Activated CD4-positive, alpha-beta T cell treated with anti-CD3 and anti-CD28 coated beads, Interleukin-10, Interleukin-2, amounts not matched to agents 100 ng/mL and 50 ng/mL, durations not matched to agents 16 hours and 8 hours (primary cell): ENCODE measurements at places on chromosomes 7 and 10.

- DNase-seq = no peak
Measured at GRCh38 chr10:79442171-79443040, 3.0 kb downstream of the ZCCHC24 start.

GRCh38 chr10:130387936-130388580 is 251.9 kb downstream of the GLRX3 start:
- DNase-seq = no peak

GRCh38 chr10:45471059-45471458 is 97.0 kb downstream of the ALOX5 start:
- no peak for DNase-seq

GRCh38 chr7:100855515-100855914 is 3.0 kb downstream of the SLC12A9 start:
- DNase-seq = no peak

GRCh38 chr10:77636282-77636966 is 1.2 kb downstream of the KCNMA1 start:
- no peak for DNase-seq

DNA sequence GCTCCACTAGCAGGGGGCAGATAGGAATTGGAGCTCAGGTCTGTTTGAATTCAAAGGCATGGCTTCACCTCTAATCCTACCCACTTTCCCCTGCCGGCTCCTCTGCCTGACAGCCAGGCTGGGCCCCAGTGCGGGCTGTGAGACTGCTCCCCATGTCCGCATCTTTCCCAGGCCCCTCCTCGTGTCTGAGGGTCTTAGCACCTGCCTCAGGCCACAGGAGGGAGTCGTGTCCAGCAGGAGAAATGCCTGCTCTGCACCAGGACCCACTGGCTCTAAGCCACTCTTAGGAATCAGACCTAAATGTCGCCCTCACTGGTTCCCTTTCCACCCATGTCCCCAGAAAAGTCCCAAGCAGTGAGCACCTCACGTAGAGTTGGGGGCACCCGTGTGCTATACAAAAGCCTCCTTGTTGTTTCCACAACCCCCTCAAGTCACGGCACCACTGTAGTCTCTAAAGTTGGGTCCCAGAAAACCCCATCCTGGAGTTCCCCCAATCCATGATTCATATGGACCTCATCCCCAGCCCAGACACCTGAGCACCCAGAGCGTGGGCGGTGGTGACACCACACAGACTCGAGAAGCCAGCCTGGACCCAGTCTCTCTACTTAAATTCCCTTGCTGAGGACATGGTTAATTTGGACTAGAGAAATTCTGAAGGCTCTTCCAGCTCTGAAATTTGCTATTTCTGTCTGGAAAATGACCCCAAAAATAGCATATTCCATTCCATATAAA is 466.4 kb upstream of the ZMIZ1 start:
- DNase-seq = no peak

GRCh38 chr10:44761076-44761475 is 150.1 kb upstream of the TMEM72 start:
- DNase-seq = no peak

GRCh38 chr10:60042262-60042661 is 135.9 kb upstream of the CCDC6 start:
- no peak for DNase-seq

- no peak for DNase-seq
Measured at GRCh38 chr7:118731854-118732253, 507.4 kb downstream of the ANKRD7 start.

GRCh38 chr7:38656968-38657367 is 25.8 kb upstream of the AMPH start:
- no peak for DNase-seq

DNA sequence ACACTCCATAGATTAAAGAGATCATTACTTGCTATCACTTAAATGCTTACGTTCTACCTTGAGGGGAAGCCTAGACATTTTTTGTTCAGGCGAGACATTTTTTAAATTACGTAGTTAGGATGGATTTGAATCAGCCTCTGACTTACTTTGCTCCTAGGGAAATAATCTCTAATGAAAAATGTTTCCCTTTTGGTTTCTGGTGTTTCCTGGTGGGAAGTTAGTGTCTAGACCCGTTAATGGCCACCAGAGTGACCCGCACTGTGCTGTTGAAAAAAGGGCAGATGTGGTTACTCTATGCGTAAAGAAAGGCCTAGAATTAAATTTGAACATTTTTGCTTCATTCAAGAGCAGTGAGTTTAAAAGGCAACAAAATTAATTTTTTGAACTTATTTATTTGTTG is 3.8 kb downstream of the ZNF365 start:
- no peak for DNase-seq

DNA sequence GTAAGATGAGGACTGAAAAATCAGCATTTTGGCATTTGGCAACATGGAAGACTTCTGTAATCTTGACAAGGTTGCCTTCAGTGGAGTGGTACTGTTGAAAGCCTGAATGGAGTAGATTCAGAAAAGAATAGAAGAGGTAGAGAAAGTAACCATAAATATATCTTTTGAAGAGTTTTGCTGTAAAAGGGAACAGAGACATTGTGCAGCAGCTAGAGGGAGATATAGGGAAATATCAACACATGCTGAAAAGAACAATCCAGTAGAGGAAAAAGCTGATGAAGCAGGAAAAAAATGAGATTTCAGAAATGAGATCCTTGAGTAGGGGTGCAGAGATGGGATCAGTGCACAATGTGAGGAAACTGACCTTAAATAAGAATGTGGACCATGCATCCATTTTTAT is 60.0 kb downstream of the RAPGEF5 start:
- DNase-seq = no peak

GRCh38 chr7:120951309-120951699 is 727 bp downstream of the ING3 start:
- DNase-seq = no peak

GRCh38 chr10:3828404-3829155 is 43.6 kb upstream of the KLF6 start:
- DNase-seq = peak; percentile 67

GRCh38 chr7:102287111-102287980 is 678 bp downstream of the SH2B2 start:
- peak; percentile 14 for DNase-seq

GRCh38 chr7:99624484-99624883 is 7.7 kb downstream of the ZSCAN25 start:
- peak; percentile 81 for DNase-seq

GRCh38 chr7:71705901-71706596 is 574.1 kb downstream of the GALNT17 start:
- no peak for DNase-seq

- DNase-seq = no peak
Measured at GRCh38 chr10:33441561-33441960, 107.1 kb upstream of the NRP1 start.

- DNase-seq = no peak
Measured at GRCh38 chr7:1927937-1928644, 258.0 kb downstream of the ELFN1 start.

GRCh38 chr7:25122373-25122772 is 2.7 kb downstream of the CYCS start:
- no peak for DNase-seq

DNA sequence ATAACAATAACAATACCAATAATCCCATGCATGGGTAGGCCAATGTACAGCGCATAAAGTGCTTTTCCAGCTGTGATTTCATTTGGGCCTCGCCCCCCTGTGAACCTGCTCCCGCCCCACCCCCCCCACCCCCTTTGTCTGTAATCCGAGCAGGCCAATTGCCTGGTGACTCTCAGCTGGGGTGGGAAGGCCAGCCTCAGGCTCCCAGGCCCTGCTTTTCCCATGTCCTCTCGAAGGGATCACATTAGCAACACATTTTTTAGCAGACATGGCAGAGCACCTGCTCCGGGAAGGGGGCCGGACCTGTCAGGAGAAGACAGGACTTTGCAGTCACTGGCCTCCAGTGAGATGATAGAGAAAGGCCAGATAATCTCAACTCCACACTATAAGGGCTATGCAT is 439.3 kb downstream of the RPS24 start:
- no peak for DNase-seq

GRCh38 chr10:74453169-74453568 is 302.1 kb downstream of the ADK start:
- no peak for DNase-seq

DNA sequence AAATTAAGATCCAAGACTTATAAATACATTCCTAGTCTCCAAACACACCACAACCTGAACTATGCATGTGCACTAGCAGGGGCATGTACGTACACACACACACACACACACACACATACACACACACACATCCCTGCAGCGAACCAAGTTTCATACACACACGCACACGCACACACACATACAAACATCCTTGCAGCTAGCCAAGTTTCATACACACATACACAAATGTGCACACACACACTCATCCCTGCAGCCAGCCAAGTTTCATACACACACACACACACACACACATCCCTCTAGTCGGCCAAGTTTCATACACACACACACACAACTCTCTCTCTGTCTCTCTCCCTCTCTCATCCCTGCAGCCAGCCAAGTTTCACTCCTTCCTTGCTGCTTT is 82.7 kb upstream of the WIPF3 start:
- no peak for DNase-seq

GRCh38 chr7:124813994-124814798 is 48.6 kb upstream of the GPR37 start:
- no peak for DNase-seq

DNA sequence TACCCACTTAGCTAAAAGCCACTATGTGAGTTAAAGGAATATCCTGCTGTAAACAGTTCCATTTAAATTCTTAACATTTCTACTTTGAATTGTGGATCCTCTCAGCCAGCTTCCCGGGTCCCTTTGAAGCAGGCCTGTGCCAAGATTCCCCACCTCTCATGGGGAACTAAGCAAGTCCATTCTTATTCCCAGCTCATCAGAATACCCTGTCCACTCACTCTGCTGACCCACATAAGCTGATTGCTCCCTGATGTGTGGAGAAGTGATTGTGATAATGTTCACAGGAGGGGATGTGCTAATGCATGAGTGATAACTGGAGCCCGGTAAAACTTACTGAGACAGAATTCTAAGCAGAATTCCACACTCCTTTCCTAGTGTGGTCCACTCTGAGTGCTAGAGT is 709.7 kb downstream of the CNTNAP2 start:
- DNase-seq = no peak

GRCh38 chr7:113936982-113937381 is 18.2 kb upstream of the PPP1R3A start:
- no peak for DNase-seq

DNA sequence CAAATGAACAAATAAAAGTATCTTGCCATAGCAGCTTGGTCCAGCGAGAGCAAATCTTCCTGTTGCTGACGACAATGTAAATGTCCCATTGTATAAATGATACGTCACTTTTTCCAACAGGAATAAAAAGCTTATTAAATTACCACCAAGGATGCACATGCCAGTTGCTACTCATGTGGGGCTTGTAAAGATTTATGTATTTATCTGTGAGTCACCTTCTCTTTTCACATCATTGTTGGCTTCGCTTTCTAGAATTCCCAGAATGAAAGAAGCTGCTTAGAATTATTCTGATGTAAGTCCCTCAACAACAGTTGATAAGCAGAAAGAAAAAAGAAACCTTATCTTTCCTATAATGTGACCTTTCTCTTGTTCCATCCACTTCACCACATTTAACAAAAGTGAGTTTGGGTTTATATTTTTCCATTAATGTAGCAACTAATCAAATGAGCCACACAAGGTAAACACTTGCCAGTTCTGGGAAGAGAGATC is 22.4 kb downstream of the DNAJC12 start:
- DNase-seq = peak; percentile 65

DNA sequence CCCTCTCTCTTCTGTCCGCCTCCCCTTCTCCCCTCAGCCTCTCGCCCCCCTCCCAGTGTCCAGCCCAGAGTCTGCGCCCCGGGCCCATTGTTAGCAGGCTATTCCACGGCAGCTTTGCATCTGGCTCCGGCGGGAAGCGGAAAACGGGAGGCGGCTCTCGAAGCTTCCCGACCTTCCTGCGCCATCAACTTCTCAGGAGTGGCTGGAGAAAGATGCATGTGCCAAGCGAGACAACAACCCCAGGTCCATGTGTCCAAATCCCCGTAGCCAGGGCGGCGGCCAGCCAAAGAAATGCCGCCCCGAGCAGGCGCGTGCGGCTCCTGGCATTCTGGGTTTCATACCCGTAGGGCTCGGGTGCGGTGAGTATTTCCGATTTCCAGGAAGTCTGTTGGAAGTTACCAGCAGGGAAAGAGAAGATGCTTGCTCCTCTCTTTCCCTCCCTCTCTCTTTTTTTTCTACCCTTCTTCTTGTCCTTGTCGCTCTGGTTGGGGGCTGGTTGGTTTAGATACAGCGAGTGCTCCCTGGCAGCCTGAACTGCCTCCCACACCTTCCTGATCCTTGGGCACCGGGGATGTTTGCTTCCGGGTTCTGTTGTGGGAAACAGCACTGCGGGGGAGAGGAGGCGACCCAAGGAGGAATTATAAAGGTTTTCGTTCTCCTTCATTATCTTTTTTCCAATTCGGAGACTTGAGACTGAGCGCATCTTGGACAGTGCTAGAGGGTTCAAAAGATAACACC is 1.2 kb upstream of the HOXA2 start:
- no peak for DNase-seq

GRCh38 chr7:19119372-19119771 is 1.9 kb upstream of the TWIST1 start:
- DNase-seq = no peak

DNA sequence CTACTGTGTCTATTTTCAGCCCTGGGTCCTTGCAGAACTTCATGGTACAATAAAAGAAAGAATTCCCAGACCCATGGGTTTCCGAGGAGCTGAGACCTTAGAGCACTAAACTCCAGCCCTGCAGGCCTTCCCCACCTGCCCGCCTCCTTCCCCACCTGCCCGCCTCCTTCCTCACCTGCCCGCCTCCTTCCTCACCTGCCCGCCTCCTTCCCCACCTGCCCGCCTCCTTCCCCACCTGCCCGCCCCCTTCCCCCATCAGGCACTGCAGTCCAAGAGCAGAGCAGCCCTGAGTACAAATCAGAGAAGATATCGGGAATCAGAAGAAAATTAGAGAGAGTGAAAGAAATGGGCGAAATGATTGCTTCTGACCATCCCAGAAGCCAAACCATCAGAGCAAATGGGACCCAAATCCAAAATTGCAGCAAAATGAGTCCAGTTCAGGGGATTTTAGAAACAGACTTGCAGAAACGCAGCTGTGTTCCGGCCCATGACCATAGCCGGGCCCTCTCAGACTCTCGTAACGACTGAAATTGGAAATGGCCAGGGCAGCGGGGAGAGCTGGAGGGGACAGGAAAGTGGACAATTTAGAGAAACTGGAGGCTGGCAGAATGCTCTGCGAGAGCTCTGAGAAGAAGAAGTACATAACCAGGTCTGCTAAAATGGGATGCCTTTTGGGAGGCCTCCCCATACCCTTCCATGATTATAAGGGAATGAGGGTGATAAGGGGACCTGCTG is 568.4 kb downstream of the TCERG1L start:
- DNase-seq = no peak

DNA sequence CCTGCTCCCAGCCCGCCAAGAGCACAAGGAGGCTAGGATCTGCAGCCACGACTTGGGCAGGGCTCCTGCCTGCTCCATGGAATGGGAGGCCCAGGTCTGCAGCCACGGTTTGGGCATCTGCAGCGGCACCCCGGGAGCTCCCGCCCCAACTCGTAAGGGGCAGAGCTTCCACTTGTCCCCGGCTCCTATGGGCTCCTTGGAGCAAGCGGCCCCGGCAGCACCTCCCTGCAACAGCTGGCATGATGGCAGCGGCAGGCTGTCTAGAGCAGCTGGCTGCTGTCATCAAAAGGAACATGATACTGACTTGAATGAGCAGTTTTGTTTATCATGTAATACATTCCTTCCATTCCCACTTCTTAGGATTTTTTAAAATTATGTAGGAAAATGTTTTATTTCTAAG is 684.0 kb upstream of the FOXK1 start:
- no peak for DNase-seq
